ENCODE measurements at places on chromosomes 11 and 22.

DNA sequence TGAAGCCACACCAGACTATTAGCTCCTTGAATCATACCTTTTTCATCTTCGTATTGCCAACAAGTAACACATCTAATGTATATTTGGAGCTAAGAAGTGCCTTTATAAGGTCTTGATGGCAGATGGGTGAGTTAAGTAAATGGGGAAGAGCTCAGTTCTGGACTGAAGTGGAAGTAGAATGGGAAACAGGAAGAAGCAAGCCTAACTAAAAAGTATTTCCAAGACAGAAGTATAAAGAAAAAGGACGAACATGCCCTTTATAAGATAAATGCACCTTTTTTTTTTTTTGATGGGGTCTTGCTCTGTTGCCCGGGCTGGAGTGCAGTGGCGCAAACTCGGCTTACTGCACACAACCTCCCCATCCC, 14.5 kb downstream of the CRTAM start:
- DNase-seq: no peak

DNA sequence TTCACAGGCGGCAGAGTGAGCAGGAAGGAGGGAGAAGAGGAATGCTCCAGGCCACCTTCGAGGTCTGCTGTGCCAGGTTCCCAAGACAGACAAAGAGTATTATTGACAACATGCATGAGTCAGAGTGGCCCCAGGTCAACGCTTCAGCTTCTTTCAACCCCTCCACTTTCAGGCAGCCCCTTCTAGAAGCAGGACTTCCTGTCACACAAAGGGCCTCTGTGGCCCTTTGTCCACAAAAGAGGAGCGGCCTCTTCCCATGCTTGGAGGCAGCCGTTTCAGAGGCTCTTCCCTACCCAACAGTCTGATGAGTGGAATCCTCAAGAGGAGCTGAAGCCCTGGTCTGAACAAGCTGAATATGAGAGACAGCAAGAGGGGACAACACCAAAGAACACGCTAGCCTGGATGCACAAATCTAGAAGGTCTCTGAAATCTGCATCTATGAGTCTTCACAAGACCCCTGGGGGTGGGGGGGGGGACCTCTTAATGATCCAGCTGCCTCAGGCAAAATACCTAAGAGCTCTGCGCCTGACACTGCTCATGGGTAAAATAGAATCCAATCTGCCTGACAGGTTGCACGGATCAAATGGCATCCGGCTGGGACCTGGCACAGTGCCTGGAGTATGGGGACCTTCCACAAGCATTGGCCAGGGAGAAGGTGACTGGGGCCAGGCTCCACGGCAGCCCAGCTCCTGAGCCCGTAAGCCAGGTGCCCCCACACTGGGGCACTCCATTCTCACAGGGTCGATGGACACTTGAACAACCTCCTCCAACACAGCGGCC, 67.5 kb downstream of the PACSIN2 start:
- no peak for DNase-seq

GRCh38 chr22:19619144-19620009, 94.9 kb upstream of the SEPTIN5 start:
- no peak for DNase-seq

- DNase-seq: no peak
Observed at GRCh38 chr11:71118671-71119250, 133.6 kb downstream of the SHANK2 start.

GRCh38 chr11:66857927-66858185, 992 bp downstream of the LRFN4 start:
- no peak for DNase-seq

All from stimulated activated CD8-positive, alpha-beta memory T cell treated with anti-CD3 and anti-CD28 coated beads, Interleukin-7, amount 100 ng/mL, for 1 hour (primary cell).